Right ventricle myocardium inferior (tissue), 1 donor: ENCODE measurements at places on chromosomes 13 and 19. TPM values are rescaled to one million over a fixed set of nuclear protein-coding genes. Genes with fewer than 3 reads are reported as not detected.

EFNB2 gene
- 9.6 TPM for total RNA-seq

GRCh38 chr13:98780451-98780850, 28.0 kb upstream of the SLC15A1 start:
- no peak for DNase-seq

DHDH gene
- not detected for total RNA-seq

DNA sequence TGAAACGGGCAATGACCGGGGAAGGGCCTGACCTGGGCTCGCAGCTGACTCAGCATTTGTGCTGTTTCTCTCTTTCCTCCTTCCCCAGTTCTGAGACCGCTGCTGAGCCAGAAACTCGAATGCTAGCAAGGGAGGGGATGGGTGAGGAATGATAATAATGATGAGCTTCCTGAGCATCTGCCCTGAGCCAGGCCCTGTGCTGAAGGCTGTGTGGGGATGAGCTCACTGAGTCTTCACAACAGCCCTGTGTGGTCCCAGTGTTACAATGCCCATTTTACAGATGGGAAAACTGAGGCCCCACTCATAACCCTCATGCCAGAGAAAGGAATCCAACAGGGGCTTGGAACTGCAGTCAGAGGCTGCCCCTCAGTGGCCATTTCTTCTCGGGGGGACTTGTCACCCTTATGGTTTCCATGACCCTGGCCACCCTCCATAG, 8.1 kb downstream of the SULT2B1 start:
- DNase-seq, result peak; percentile 28

GRCh38 chr19:14769201-14769600, 9.2 kb downstream of the ADGRE2 start:
- no peak for DNase-seq

- no peak for DNase-seq
Observed at GRCh38 chr19:13101590-13102415, 855 bp downstream of the LYL1 start.

DNA sequence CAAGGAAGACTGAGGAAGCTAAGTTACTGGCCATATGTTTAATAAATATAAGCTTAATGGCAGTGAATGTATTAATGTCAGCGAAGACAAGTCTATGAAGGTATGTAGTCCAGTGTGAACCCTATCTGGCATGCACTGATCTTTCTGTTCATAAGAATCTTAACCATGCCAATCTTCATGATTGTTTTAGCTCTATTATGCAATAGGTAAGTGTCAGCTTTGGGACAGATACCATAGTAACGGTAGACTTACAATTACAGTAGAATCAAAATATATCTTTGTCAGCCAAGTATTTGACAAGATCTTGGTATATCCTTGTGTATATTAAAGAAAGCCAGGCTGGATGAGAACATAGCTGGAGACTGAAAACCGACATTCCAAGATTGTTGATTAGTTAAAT, 428.5 kb downstream of the SPRY2 start:
- no peak for DNase-seq

GRCh38 chr13:108895220-108895704, 265.9 kb downstream of the MYO16 start:
- no peak for DNase-seq

GRCh38 chr19:47350630-47351029, 1.5 kb downstream of the DHX34 start:
- DNase-seq, result no peak

DNA sequence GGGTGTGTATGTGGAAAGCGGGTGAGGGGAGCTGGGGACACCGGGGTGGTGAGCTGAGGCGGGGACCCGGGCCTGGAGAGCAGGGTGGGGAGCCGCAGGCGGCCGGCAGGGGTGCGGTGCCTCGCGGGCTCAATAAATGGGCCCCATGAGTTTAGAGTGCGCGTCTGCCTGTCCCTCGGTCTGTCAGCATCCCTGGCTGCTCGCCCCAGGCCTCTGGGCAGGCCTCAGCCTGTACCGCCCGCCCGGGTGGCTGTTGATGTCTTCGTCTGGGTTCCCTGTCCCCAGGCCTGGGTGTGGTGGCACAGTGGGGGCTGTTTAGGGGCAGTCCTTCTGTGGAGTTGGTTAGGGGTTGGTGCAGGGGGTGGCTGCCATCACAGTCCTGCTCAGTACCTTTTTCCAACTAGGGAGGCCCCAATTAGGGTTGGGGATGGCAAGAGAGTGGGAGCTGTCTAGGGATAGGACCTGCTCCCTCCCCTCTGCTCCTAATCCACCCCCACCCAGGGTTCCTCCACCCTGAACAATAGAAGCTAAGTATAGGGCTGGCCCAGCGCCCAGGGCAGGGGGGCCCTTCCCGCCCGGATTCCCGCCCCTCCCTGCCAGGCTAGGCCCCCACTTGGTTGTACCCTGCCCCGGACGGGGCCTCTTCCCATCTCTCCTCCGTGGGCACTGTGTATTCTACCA, 12.2 kb downstream of the CIC start:
- DNase-seq, result peak; percentile 83

- DNase-seq, result no peak
Observed at GRCh38 chr13:28181413-28181812, 43.1 kb downstream of the PAN3 start.

GRCh38 chr19:2443116-2443784, 13.5 kb downstream of the LMNB2 start:
- peak; percentile 57 for DNase-seq

CSNK1G2 gene
- total RNA-seq, result 23.6 TPM

TLE2 gene
- 58.6 TPM for total RNA-seq

DNA sequence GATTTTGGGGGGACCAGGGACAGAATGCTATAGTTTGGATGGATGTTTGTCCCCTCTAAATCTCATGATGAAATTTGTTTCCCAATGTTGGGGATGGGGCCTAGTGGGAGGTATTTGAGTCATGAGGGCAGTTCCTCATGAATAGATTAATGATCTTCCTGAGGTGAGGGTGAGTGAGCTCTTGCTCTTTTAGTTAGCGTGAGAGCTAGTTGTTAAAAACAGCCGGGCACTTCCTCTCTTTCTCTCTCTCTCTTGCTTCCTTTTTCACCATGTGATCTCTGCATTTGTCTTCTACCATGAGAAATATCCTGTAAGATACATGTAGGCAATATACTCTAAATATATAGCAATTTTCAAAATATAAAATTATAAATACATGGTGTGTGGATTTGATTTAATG, 290.8 kb upstream of the PCDH9 start:
- DNase-seq, result no peak

EHD2 gene
- 60.5 TPM for total RNA-seq

GRCh38 chr13:51305271-51305967, 34.1 kb upstream of the SERPINE3 start:
- no peak for DNase-seq

SERTM1 gene
- 2.0 TPM for total RNA-seq

DNA sequence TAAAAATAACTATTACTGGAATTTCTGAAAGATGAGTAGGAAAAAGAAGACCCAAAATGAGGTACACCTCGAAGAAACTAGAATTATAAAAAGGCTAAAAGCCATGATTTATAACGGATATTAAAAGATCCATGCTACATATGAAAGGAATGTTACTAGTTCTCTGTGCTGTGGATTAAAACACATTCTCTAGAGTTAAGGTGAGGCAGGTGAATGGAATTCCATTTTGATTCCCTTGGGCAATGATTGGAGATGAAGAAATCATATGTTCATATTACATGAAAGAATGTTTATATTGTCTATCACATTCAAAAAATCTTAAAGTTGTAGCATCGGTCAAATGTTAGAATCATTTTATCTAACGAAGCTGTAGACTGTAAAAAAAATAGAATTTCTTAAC, 783.7 kb downstream of the PCDH9 start:
- DNase-seq, result no peak

DOCK9 gene
- total RNA-seq, result 34.9 TPM

GRCh38 chr19:53537521-53538377, at the start of gene ZNF331:
Gene ZNF331 (plus strand): TSS chr19:53538145. CDS start chr19:53569377, 31,232 bp downstream.
- DNase-seq, result peak; percentile 90

DNA sequence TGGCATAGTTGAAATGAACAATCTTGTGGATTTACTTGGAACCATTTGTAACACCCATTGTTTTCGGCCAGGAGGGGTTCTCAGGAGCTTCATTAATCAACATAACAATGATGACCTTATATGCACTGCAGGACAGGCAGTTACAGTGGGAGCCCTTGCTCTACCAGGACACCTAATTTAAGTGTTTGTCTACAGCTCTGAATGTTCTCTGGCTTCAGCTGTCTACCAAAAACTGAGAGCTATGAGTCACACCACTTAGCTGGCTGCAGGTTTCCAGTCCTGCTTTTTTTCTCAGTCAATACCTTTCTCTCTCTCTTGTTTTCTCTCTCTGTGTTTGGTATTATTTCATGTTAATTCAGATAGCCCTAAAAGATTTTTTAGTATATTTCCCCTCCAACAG, 105.4 kb upstream of the MBNL2 start:
- peak; percentile 60 for DNase-seq

NRTN gene
- 27.5 TPM for total RNA-seq

DNA sequence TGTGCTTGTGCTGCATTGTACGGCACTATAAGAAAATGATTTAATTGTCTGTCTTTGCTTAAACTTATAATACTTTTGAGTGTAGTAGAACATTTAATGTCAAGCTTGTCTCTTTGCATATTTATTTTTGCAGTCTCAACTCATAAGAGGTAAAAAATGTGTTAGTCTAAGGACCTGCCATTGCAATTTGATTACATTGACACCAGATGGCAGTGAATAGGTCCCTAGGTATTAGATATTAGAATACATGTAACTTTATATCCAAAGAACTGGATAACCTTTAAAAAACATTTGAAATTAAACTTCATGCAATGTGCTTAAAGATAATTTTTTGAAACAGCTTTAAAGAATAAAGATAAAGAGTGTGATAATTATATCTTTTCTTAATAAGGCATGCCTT, 1421.3 kb downstream of the OLFM4 start:
- DNase-seq, result no peak

DNA sequence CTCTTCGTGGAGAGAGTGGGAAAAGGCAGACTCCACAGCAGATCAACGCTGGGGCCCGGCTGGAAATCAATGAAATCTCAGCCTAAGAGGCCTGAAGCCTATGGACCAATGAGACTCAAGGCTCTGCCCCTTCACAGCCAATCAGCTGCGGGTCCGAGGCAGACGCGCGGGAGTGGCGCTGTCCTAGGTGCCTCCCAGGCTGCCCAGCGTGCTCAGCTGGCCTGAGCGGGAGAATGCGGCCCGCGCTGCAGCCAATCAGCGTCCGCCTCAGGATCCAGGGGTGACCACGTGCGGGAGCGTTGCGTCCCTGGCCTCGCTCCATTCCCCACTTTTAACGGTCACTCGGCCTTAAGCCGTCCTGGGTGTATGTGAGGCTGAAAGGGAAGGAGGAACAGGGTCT, at the start of gene ZBTB32:
Gene ZBTB32, plus strand, starts transcription at position 341 of the 400 bp plus-strand sequence. CDS start 10,069 bp downstream, outside the sequence.
- no peak for DNase-seq

DNA sequence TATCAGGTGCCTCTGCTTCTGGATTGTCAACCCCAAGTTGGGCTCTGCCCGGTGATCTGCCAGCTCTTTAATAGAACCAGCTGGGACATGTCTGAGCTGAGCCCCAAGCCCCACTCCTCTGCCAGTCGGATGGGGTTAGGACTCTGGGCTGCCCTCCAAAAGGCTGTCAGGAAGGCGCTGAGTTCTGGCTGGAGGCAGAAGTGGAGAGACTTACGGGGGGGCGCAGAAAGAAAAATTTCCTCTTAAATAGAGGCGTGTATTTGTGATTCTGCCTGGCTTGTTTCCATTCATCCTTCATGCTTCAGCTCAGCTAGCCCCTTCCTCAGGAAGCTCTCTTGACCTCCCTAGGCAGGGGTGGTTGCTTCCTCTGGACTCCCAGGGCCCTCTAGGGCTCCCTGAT, 985 bp upstream of the KCNK6 start:
- no peak for DNase-seq

DNA sequence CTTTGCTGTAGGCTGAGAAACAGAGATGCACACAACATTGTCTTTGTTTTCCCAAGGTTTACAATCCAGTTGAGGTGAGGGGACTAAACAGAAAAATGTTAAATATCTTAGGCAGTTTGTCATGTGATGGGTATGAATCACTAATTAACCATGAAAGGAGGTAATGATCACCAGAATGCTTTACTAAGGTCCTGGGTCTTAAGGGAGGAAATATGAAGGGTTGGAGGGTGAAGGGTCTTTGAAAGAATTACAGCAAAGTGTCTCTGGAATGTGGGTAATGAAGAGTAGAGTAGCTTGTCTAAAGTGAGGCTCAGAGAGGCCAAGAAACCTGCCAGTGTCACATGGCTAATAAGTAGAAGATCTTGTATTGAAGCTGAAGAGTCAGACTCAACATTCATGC, 19.0 kb downstream of the BIVM start:
- DNase-seq, result no peak

DNA sequence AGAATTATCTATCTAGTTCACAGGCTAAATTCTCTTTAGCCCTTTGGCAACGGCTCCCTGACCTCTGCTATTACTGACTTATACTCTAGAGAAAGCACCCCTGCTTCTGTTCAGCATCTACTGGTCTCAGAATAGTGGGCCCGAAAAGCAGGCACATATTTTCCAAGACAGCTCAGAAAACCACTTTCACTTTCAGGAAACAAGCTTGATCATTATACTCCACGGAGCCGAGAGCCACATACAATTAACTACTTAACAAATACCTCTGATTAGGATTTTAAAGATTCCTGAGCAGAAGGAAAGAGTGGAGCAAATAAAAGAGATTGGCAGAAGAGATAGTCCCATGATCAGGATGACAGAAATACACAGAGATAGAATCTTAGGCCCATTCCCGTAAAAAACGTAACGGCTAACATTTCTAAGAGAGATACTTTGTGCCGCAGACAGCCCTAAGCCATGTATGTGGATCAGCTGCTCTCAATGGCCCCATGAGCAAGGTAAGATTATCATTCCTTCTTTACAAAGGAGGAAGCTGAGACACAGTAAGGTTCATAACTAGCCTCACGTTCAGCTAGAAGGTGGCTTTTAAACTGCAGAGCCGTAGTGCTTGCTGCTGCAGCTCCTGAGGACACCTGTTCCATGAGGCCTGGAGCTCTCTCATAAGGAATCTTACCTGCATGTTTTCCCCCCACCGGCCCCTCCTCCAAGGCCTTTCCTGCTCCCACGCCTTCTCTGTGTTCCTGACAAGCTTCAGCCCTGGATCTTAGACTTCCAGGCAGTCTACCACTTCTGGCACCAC, 227.2 kb downstream of the FOXO1 start:
- DNase-seq, result no peak

DNA sequence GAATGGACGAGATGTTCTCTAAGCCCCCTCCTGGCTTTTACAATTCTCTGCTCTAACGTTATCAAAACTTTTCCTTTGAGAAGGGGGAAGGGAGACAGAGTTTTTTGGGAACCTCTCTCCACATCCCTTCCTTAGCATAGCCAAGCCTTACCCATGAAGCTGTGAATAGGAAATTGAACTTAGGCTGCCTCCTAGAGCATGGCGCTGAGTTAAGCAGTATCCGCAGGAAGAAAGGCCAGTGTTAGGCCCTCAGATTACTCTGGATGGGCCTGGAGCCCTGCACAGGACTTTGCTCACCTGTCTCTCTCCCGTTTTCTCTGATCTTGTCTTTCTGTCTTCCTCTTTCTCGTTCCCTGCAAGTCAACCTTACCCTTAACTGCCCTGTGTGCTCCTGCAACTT, 39.6 kb downstream of the CYP2B6 start:
- no peak for DNase-seq

GRCh38 chr13:48631441-48631840, 22.3 kb upstream of the CYSLTR2 start:
- DNase-seq, result no peak
